Putamen (tissue), 1 donor: ENCODE measurements at places on chromosomes 5 and 9.
A peak's percentile ranks its signal among the peaks of the same experiment; 100 is the strongest.

DNA sequence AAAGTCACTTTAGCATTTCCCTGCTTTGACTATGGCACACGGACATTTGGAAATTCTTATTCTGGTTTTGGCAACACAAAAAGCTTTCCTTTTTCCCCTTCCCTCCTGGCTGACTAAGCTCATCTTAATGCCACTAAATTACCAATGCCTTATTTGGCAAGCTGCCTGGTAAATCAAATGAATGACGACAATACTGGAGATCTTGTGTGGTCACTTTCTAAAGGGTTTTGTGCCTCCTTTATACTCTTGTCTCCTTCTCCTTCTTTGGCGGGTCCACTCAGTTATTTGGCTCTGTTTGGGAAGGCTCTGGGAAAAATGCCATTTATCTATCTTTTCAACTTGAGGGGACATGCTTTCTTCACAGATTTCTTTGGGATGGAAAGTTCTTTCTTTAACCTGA lies 34.9 kb downstream of the SH3GL2 start:
- peak; percentile 32 for DNase-seq

GRCh38 chr9:68672215-68672614 lies 32.8 kb upstream of the PIP5K1B start:
- DNase-seq: no peak

DNA sequence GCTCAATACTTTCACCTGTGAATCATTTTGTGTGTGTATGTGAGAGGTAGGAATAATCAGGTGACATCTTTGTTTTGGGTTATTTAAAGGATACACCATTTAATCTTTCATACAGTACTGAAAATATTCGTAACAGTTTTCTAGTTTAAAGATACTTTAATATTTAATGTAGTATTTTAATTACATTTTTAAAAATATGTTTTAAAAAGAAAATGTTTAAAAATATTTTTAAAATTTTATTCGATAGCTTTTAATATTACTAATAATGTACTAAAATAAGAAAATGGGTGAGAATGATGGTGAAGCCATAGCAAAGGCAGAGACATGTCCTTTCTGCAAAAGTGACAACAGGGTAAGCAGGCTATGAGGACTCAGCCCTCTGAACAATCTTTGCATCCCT lies 56.3 kb upstream of the MEF2C start:
- DNase-seq: no peak

- no peak for DNase-seq
These were observed 19.8 kb downstream of the BRINP1 start for GRCh38 chr9:119349351-119349825.

GRCh38 chr5:38341641-38342040 lies 83.3 kb downstream of the EGFLAM start:
- no peak for DNase-seq

DNA sequence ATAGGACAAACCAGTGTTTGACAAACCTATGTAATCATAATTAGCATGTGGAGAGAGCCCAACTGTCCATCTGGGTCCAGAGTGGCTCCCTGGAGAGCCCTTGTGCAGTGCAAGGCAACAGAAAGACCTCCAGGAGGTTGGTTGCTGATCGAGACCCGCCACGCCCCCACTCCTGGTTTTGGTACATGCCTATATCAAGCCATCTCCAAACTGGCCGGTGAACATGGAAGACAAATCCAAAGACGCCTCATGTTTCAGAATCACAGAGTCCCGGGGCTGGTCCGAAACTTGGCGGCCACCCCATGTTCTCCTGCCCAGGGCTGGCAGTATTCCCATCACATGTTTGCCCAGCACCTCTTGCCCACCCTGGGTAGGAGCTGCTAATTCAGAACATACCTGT lies 140.2 kb downstream of the PAX5 start:
- DNase-seq: no peak

GRCh38 chr5:169547508-169547907 lies 36.1 kb upstream of the SPDL1 start:
- no peak for DNase-seq
